Placental epithelial cell (primary cell): ENCODE measurements at places on chromosomes 2 and 18. TPM values are rescaled to one million over a fixed set of nuclear protein-coding genes. Genes with fewer than 3 reads are reported as not detected.

ABCG5 gene
- total RNA-seq = not detected in 2 replicates

ANKRD30BL gene
- total RNA-seq = not detected in 2 replicates

GREB1 gene
- total RNA-seq = under 0.01 and 0.22 TPM in 2 replicates

ERFE gene
- total RNA-seq = not detected in 2 replicates

SP140 gene
- total RNA-seq = not detected in 2 replicates

CACNB4 gene
- total RNA-seq = 0.22 and 2.7 TPM in 2 replicates

LYG2 gene
- not detected in 2 replicates for total RNA-seq

NBEAL1 gene
- 40.0 and 54.5 TPM in 2 replicates for total RNA-seq

GAREM1 gene
- 8.9 and 11.0 TPM in 2 replicates for total RNA-seq

SAG gene
- total RNA-seq = under 0.01 TPM in 1 of 2 replicates, not detected in the other

ZC3H8 gene
- 3.9 and 9.4 TPM in 2 replicates for total RNA-seq

RUFY4 gene
- total RNA-seq = not detected in 2 replicates

RAD51AP2 gene
- not detected in 2 replicates for total RNA-seq

SLC23A3 gene
- total RNA-seq = 0.54 and 2.0 TPM in 2 replicates

PLCL1 gene
- under 0.01 and 0.11 TPM in 2 replicates for total RNA-seq

DHRS9 gene
- under 0.01 TPM in 1 of 2 replicates, not detected in the other for total RNA-seq

FAM228A gene
- 1.6 and 3.9 TPM in 2 replicates for total RNA-seq

NOSTRIN gene
- total RNA-seq = 5.4 and 5.5 TPM in 2 replicates

CFC1 gene
- not detected in 2 replicates for total RNA-seq

NFATC1 gene
- 3.1 and 3.9 TPM in 2 replicates for total RNA-seq

DSC3 gene
- 344 and 521 TPM in 2 replicates for total RNA-seq

ACMSD gene
- not detected in 2 replicates for total RNA-seq

REG3G gene
- not detected in 2 replicates for total RNA-seq

SEMA4C gene
- total RNA-seq = 72.7 and 121 TPM in 2 replicates

LYPD6 gene
- total RNA-seq = 2.6 and 5.1 TPM in 2 replicates

PLGLB1 gene
- 1.1 and 1.6 TPM in 2 replicates for total RNA-seq

AOX1 gene
- 3.5 and 23.0 TPM in 2 replicates for total RNA-seq

SCN9A gene
- 0.11 TPM in 1 of 2 replicates, not detected in the other for total RNA-seq
